ENCODE measurements at places on chromosomes 6 and 20. TPM values are rescaled to one million over a fixed set of nuclear protein-coding genes. Genes with fewer than 3 reads are reported as not detected.

- DNase-seq = no peak
These were observed 586.0 kb upstream of the CHD6 start for GRCh38 chr20:42204109-42204660.

Gene POLR1H
- 37.3 TPM for total RNA-seq

GRCh38 chr6:6751619-6752023 is 163.1 kb downstream of the LY86 start:
- no peak for DNase-seq

- no peak for DNase-seq
These were observed 52.3 kb upstream of the IFNGR1 start for GRCh38 chr6:137271245-137272183.

Measured in type B pancreatic cell (in vitro differentiated cells).